ENCODE measurements at places on chromosomes 4 and X.
A peak's percentile ranks its signal among the peaks of the same experiment; 100 is the strongest.

DNA sequence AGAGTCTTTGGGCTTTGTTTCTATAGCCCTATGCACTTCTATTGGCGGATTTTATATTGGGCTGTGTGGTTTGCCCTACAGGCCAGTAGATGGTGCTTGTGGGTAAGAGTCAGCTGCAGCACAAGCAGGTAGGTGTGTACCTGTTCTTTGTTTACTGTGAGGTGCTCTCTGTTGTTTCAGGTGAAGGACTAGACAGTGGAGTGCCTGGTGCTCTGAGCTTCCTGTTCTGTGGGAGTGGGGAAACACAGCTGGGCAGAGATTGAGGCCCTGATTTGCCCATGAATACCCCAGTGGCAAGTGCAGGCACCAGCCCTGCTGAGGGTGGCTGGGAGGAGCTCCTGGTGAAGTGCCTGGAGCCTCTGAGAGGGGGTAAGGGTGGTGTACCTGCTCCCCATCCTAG, 26.3 kb upstream of the UCP1 start:
- DNase-seq = no peak

DNA sequence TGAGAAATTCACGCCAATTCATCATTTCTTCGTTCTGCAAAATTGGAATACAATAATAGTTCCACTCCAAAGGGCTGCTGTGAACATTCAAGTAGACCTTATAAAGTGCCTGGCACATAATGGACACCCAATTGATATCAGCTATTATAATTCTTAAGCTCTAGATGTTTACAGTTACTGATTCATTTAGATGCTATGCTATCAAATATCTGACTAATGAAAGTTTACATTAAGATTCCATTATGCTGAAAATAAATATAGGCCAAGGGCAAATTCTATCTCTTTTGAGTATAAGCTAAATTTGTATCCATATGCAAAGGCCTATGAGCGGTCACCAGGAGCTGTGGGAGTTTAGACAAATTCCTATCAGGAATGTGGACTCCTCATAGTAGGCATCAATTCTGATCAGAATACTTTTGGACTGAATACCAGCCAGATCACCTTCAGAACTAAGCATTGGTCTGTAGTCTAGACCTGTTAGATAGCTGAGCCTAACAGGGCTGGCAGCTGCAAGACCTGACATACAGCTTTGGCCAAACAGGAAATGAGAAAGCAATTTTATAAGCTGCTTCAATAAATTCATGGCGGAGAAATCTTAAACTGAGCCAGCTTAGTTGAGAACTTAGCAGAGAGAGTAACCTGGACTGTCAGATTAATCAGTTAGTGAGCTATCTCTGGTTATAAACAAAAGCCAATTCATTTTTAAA, 384.3 kb upstream of the ACTRT1 start:
- no peak for DNase-seq

GRCh38 chr4:30760551-30760950, 40.4 kb downstream of the PCDH7 start:
- DNase-seq = no peak

DNA sequence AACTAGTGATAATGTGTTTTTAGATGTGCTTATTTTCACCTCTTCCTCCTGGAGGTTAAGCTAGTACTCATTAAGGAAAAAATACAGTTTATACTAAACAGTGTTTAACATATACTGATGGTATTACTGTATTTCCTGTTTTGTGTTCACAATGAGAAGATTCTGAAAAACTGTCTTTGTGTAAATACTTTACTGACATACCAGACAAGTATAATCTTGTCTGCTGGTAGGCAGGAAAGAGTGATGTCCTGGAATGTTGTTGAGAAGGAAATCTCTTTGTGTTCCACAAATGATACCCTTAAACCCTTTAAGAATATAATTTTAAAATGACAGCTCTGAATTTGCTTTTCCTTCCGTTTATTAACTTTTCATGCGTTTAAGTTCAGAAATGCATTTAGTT, 205.5 kb upstream of the NUDT6 start:
- no peak for DNase-seq

GRCh38 chrX:9913146-9913433, 54.1 kb upstream of the CLDN34 start:
- DNase-seq = no peak

DNA sequence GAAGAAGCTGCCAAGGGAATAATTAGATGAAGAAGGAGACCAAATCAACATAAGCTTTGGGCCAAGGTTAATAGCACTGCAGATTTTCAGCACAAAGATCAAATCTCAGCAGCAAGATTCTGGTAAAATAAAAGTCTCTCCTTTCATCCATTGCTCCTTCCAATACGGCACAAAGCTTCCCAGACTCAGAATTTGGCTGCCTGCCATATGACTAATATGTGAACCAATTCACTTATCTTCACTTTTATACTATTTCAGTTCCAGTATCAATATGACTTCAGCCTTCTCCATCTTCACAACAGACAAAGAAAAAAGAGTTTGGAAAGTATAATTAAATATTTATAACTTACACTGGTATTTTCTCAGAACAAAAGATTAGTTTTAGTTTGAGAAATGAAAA, 978.3 kb upstream of the GRID2 start:
- DNase-seq = no peak

DNA sequence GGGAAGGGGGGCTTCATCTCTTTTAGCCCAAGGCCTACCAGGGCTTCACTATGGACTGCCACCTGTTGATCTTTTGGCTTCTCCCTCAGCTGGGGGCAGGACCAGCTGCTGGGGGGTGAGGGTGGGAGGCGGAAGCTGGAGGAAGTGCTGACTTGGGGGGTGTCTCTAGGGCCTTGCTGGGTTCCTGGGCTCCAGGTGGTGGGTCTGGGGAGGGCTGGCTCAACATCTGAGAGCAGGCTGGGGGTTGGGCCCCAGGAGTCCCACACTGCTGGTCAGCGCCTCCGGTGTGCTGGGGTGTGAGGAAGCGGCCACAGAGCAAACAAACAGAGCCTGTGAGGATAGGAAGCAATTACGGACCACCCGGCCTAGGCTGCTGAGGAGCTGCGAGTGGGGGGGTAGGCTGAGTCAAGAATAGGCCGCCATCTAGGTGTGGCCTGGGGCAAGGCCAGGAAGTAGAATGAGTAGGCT, 85.7 kb downstream of the EFNB1 start:
- DNase-seq = no peak

- no peak for DNase-seq
Measured at GRCh38 chr4:59553721-59554091, 1646.4 kb upstream of the ADGRL3 start.

- no peak for DNase-seq
Measured at GRCh38 chr4:123520325-123520724, 123.7 kb downstream of the SPRY1 start.

GRCh38 chr4:148415500-148415899, 26.7 kb downstream of the NR3C2 start:
- no peak for DNase-seq

DNA sequence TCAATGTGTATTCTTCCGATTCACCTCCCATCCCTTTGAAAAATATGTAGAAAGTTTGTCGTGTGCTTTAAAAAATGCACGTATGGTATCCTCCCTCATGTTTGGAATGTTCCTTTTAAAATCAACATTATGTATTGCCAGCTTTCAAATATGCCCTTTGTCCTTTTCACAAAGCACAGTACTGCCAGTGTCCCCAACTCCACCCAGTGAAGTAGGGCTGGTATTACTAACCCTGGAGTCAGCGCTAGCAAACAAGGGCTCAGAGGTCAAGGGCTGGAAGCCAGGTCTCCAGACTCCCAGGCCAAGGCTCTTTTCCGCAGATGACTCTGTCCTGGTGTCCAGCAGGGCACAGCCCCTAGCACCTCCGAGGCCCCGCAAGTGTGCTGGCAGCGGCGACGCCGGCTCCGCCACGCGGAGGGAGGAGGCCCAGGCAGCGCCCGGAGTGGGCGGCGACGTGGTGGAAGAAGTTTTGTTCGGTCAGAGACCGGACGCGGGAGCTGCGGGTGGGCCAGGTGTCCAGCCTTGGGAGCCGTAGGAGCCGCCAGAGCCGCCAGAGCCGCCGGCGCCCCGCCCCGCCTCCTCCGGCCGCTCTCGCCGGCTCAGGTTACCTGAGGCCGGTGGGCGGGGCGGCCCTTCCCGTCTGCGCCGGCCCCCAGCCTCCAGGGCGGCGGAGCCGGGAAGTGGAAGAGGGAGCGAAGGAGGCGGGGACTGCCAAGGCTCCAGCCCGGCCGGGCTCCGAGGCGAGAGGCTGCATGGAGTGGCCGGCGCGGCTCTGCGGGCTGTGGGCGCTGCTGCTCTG, at the start of gene IL13RA1:
Gene IL13RA1 (plus strand): TSS at position 720 of the 799 bp plus-strand sequence. CDS start 33 bp downstream, at position 753.
- DNase-seq = peak; percentile 17

DNA sequence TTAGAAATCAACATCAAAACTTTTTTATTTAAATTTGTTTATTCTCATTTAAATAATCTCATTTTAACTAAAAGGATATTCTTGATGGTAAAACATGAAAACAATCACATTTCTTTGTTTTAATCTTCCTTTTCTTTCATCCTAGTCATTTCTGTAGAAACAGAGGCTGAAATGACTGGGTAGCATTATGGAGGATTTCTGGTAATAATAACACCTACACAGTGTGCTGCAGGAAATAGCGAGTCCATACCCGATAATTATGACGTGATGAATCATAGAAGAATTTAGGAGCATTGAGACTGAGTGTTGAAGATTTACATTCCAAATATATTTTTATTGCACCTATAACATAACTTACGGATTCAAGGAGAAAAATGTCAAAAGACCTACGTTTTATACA, 31.4 kb upstream of the BBS12 start:
- no peak for DNase-seq

DNA sequence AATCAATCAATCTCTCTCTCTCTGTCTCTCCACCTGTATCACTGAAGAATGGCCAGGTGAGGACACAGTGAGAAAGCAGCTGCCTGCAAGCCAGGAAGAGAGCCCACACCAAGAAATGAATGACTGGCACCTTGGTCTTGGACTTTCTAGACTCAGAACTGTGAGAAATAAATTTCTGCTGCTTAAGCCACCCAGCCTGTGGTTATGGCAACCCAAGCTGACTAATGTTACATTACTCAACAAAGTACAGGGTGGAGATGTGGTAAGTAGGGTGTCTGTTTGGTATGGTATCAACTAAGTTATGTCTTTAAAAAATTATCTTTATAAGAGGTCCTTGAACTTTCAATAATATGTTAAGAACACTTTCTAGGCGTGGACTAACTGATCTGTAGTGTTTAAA, 159.3 kb downstream of the EPHA5 start:
- no peak for DNase-seq

DNA sequence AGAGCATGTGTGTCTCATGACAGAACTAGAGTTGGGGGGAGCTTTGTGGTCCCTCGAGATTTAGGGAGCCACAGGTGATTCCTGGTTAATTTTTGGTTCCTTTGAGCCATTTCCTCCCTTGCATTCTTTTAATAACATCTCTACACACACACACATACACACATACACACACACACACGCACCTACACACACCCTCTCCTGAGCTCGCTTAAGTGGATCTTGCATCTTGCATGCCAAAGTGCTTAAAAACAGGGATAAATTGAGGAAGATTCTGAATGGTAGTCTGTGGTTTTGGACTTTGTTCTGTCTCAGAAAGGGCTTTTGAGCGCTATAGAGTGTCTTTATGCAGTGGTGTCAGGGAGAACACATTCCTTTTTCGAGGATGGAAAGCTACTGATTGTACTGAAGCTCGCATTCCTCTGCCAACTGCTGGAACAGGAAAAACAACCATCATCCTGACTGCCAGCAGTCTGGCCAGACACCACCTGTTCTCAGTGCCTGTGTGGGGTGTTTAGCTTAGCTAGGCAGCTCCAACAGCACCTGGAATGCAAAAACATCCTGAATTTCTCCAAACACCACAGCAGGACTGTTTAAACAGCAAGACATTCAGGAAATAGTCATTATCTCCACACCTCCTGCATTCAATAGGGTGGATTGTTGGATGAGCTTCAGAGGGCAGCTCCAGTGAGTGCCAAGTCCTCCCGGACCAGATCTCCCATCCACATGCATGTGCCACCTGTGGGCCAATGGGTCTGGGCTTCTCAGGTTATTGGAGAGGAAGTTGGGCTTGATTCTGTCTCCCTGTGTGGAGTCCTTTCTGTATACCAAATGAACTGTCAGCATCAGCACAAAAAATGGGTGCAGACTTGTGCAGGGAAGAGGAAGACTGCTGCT, 21.9 kb upstream of the IGFBP7 start:
- no peak for DNase-seq

DNA sequence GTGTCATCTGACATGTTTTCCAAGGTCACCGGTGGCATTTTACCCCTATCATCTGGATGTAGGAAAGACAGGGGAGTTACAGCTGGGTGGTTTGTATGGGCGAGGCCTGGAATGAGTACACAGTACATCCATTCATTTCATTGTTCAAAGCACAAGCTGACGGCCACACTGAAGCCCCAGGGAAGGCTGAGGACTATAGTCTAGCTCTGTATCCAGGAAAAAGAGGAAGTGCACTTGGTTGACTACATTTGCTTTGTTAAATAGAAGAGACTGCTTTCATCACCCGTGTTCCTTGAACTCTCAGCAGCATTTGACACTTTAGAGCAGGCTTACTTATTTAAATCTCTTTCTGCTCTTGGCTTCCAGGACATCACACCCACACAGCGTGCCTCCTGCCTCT, 1041.0 kb upstream of the TENM3 start:
- DNase-seq = no peak

DNA sequence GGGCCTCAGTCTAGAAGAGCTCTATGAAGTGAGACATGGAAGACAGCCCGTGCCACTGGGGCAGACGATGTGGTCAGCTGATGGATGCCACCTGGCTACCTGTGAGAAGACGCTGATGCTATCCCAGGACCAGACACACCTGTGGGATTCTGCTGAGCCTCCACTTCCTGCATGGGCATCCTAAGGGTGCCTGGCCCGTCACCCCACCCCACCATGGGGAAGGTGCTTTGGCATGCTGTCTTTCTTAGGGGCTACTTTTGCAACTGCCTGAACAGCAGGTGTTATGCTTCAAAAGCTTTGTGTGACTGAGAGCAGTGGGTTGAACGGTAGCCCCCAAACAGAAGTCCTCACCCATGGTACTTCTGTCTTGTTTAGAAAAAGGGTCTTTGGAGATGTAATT, 65.0 kb upstream of the STS start:
- DNase-seq = no peak

GRCh38 chr4:183195534-183195933, 96.5 kb downstream of the WWC2 start:
- no peak for DNase-seq

DNA sequence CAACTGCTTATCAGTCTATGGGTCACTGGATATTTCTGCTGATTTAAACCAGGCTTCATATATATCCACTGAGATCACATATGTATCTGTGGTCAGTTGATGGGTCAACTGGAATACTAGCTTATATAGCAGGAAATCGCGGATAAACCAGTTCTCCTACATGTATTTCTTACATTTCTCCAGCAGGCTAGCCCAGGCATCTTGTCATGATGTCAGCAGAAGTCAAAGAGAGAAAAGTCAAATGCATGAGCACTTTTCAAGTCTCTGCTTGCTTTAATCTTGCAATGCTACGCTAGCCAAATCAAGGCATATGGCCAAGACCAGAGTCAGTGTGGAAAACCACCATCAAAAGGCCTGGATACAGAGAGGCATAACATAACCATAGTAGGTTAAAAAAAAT, 1008.8 kb upstream of the DIAPH2 start:
- DNase-seq = no peak

All from CD4-positive, alpha-beta T cell treated with Interleukin-4 for 1 hour (primary cell).